ENCODE measurements at places on chromosomes 11 and 22.

DNA sequence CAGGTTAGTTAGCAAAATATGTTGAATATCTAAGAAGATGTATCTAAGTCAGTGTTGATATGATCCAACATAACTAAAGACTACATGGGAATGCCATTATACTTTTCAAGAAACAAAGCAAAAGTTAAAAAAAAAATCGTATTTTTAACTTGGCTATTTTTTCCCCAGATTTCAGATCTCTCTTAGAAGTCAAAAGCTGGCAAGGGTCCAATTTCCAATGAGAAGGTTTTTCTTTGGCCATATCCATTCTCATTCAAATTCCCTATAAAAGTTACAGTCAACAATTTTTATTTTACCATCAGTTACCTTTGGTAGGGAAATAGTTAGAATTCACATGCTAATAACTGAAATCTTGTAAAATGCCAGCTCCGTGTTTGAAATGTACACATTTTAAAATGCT lies 70.5 kb upstream of the FAT3 start:
- DNase-seq, result no peak

DNA sequence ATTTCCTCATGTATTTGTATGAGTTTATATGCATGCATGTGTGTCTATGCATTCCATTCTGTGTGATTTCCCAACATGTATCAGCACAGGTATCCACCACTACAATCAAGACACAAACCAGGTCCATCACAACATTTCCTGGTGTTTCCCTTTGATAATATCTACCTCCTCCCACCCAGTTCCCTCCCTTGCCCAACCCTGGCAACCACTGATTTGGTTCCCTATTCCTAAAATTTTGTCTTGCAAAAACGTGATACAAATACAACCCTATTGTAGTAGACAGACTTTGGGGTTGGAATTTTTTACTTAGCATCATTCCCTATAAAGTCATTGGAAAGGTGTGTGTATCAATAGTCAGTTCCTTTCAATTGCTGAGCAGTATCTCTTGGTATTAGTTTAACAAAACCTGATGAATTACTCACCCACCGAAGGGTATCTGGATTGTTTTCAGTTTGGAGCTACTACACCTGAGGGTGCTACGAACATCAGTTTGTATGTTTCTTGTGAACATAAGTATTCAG lies 51.8 kb upstream of the IGLL5 start:
- DNase-seq, result no peak

DNA sequence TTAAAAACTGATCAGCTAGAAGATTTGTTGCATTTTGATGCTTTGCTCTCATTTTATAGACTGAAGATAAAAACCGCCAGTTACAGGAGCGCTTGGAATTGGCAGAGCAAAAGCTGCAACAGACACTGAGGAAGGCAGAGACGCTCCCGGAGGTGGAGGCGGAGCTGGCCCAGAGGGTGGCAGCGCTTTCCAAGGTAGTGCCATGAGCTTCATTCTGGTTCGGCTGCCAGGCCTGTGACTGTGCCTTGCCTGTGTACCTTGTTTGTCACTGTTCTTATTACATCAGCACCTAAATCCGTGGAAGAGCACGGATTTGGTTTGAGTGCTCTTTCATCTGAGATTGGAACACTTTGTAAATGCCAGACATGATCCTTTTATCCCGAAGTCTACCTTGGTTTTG lies 61.4 kb downstream of the PPFIA1 start:
- DNase-seq, result no peak

GRCh38 chr22:47450876-47451475 lies 688.5 kb downstream of the TBC1D22A start:
- no peak for DNase-seq

- DNase-seq, result no peak
Measured at GRCh38 chr11:12958986-12959385, 50.1 kb upstream of the RASSF10 start.

GRCh38 chr11:103792981-103793468 lies 243.4 kb upstream of the DDI1 start:
- no peak for DNase-seq

DNA sequence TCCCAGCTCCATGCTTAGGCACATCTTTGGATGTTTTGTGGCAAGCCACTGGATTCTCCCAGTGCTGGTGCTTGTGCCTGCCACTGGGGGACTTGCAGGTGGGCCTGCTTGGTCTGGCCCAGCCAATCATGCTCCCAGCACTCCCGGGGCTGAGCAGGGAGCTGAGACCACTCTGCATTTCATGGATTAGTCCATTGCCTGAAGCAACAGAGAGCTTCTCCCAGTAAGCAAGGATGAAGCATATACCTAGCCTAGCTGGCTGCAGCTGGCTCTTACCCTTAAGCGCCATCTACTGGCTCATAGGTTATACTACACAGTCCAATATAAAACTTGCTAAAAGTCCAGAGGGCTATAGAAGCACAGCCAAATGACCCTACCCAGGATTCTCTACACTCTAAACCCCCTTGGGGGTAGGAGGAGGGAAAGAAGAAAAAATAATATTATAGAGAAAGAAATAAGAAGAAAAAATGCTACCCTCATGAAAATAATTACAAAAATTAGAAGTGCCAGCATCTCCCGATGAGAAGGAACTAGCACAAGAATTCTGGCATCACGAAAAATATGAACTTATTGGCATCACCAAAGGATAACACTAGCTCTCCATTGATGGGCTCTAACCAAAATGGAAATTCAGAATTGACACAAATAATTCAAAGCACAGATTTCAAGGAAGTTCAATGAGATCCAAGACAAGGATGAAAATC lies 275.3 kb downstream of the C11orf87 start:
- no peak for DNase-seq

Measured in kidney epithelial cell (primary cell).